Dermis lymphatic vessel endothelial cell (primary cell): ENCODE measurements at places on chromosomes 6 and 20. TPM values are rescaled to one million over a fixed set of nuclear protein-coding genes. Genes with fewer than 3 reads are reported as not detected.

EYS gene
- total RNA-seq, result not detected in 2 replicates

CLPSL1 gene
- total RNA-seq, result not detected in 2 replicates

BHLHE23 gene
- not detected in 2 replicates for total RNA-seq

KIFC1 gene
- total RNA-seq, result 3.1 and 3.8 TPM in 2 replicates

LRFN2 gene
- not detected in 2 replicates for total RNA-seq

COL12A1 gene
- 1.7 and 2.5 TPM in 2 replicates for total RNA-seq

SCUBE3 gene
- total RNA-seq, result 1.0 and 1.4 TPM in 2 replicates

CLPSL2 gene
- not detected in 2 replicates for total RNA-seq

PFDN4 gene
- 60.5 and 109 TPM in 2 replicates for total RNA-seq

SLC17A4 gene
- not detected in 2 replicates for total RNA-seq

PDE7B gene
- 4.5 and 18.2 TPM in 2 replicates for total RNA-seq

SLC29A1 gene
- 11.3 and 16.9 TPM in 2 replicates for total RNA-seq

MAN1A1 gene
- total RNA-seq, result 93.8 and 133 TPM in 2 replicates

HRH3 gene
- total RNA-seq, result not detected in 2 replicates

HLA-DRB5 gene
- total RNA-seq, result not detected in 2 replicates
